ENCODE measurements at places on chromosomes 1 and 21.

DNA sequence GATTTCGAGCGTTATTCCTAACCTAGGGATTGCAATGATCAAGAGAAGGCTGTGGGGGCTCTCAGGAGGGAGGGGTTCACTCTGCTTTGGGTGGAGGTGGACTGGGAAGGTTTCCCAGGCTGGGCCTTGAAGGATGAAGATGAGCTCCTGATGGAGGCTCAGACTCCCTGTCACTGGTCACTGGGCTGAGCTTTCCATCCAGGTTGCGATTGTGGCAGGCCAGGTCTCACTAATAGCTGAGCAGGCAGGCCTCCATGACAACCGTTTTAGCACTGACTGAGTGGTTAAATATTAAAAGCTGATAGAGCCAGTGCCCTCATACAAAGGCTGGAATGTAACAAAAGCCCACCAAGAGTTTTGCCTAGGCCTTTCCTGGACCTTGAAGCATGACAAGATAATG, 36.2 kb upstream of the EFCAB14 start:
- no peak for DNase-seq

DNA sequence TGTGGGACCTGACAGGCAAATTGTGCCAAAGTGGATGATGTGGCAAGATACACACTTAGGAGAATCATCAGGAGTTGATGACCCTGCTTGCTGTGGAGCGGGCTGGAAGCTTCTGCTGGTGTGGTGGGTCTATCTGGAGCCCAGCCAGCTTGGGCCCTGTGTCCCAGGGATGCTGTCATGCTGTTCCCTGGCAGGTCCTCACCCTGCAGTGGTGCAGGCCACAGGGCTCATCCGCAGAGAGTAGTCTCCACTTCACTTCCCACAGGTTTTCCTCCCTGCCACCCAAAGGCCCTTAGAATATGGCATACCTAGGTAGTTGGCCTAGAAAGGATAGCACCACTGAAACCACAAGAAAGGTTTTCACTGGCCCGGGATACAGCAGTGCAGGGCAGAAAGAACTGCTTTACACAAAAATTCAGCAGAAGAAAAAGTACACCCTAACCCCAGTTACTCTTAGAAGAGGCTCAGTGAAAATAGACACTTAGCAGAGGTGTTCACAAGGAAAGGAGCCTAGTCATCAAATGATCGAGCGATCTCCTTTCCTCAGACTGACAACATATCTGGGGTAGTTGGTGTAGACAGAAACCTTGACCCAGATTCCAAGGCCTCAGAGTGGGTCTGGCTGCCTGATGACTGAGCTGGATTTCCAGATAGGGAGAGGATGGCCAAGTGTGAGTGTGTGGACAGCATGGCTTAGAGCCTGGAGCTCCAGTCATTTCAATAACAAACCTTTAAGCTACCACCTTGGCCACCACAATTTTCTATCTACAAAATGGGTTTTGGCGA, 1.3 kb upstream of the C1orf226 start:
- no peak for DNase-seq

- peak; percentile 84 for DNase-seq
Observed at GRCh38 chr1:168145184-168146159, 8.7 kb upstream of the GPR161 start.

GRCh38 chr1:191929383-191929782, 228.9 kb upstream of the RGS18 start:
- no peak for DNase-seq

GRCh38 chr1:212700223-212700891, 717 bp upstream of the BATF3 start:
- DNase-seq, result peak; percentile 42

DNA sequence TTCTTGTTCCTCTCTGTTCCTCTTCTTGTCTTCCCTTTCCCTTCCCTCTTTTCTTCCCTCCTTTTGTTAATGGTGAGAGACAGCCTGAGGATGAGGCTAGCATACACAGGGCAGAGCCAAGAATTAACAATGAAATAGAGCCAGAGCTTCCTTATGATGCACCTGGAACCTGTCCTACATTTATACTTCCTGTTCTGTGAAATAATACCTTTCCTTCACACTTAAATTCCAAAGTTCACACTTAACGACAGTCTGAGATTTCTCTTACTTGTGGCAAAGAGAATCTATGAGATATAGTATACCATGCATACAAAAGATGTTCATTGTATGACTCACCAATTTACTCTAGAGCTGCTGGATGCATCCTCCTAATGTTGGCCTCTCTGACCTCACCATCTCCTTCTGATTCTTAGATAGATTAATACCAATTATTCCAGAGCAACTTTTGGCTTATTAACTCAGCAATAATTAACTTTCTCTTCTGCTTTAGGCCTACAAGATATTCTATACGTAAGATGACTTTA, 30.8 kb upstream of the TSNAX start:
- no peak for DNase-seq

DNA sequence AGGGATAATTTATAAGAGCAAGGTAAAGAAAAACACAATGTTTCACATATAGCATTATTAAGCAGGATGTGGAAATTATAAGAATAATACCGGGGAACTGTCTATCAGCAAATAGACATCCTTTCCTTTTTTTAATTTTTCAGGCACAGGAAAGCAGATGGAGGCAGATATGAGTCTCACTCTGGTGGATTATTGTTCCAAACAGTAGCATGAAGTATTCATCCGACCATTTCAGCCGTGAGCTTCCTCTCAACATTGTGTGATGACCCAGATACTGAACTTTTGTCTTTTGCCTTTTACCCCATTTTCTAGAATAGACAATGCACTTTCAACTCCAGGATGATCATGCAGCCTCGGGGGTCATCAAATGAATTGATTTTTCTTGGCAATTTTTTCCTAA, 599.8 kb downstream of the ADGRL2 start:
- DNase-seq, result no peak

DNA sequence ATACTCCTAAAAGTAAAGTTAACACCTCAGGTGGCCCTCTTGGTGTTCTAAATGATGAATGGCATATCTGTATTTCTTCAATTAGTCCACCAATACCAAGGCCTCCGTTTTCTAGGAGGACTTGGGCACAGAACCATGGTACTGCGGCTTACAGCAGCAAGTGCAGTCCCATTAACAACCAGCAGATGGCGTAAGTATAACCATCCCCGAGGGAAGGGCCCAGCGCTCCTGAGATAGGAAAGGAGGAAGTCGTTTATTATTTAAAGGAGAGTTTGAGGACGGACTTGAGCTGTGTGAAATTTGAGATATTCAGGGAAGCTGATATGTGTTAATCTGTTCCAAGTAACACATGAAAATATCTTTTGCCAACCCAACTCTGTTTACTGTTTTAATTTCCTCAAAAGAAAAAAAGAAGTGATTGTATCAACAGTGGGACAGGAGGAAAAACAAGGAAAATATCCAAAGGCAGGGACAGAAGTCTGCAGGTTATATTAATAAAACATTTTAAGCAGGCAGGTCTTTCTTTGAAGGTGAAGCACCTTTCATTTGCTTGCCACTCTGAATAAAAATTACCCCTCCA, 37.7 kb upstream of the KCNJ15 start:
- peak; percentile 65 for DNase-seq

DNA sequence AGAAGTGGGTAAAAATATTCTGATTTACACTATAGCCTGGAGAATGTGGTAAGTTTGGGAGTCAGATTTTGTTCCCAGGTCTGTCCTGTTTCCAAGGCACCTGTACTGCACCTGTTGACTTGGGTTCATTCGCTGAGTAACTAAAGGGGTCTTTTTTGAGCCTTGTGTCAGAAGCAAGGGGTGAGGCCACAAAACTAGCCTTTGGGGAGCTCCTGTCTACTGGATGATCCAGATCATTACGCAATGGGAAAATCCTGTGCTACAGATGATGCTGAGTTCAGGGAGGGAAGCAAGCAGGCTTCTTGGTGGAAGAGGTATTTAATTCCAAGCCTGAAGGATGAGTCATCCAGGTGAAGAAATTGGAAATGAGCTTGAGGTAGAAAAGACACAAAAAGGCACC, 424.0 kb downstream of the MATN1 start:
- no peak for DNase-seq

DNA sequence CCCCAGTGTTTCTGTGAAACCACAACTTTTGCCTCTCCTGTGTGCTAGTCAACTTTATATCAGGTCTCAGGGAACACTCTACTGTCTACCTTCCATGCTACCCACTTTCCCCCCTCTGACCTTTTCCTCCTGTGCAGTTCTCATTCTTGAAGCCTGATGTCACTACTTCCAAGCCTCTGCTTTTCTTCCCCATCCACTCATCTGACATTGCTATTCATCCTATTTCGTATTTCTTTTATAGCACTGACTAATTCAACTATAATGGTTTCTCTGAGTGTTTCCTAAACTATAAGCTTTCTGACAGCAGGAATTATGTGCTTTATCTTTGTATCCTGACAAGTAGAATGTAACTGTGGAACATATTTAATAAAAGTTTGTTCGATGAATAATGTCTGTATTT, 18.2 kb upstream of the DPH5 start:
- DNase-seq, result no peak

GRCh38 chr1:204980840-204981405, 62.1 kb upstream of the CNTN2 start:
- no peak for DNase-seq

DNA sequence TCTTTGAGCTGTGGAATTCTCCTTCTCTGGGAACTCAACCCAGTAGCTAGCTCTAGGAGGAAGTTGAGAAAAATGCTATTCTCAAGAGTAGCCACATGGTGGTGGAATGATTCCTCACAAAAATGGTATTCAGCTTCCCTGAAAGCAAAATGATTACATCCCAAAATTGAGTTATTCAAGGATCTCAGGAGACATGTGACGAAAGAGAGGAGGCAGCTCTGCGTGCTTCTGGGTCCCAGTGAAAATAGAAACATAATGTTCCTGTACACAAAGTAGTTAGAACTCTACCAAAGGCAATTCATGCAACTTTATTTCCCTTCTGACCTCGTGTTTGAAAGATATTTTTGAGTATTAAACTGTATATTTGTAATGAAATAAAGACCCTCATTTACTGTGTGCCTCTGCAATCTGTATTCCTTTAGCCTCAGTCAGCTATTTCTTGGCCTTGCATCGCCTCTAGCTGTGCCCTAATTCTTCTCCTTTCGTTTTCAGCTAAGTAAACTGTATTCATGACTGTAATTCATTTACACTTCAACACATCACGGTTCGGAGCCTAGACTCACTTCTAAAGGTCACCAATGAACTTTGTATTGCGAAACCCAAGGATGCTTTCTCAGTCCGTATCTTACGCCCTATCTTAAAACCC, 167.3 kb downstream of the FASLG start:
- DNase-seq, result no peak

GRCh38 chr1:226108935-226109828, 46.7 kb downstream of the H3-3A start:
- DNase-seq, result no peak

- DNase-seq, result no peak
Observed at GRCh38 chr1:156601892-156602291, 613 bp upstream of the GPATCH4 start.

- no peak for DNase-seq
Observed at GRCh38 chr1:202016022-202016810, 5.8 kb downstream of the ELF3 start.

DNA sequence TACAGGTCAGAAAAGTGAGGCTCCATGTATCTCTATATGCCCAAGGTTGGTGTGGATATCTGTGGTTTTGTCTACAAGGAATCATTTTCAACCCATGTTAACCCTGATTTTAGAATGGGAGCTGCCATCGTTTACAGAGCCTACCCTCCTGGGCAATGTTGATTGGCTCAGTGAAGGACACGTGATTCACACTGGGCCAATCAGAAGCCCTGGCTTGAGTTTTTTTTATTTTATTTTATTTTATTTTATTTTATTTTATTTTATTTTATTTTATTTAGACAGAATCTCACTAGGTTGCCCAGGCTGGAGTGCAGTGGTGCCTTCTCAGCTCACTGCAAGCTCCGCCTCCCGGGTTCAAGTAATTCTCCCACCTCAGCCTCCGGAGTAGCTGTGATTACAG, 35.8 kb downstream of the FOXO6 start:
- no peak for DNase-seq

- DNase-seq, result no peak
Observed at GRCh38 chr1:195462646-195463045, 1145.6 kb downstream of the KCNT2 start.

GRCh38 chr1:213539464-213539863, 448.3 kb upstream of the PROX1 start:
- no peak for DNase-seq

GRCh38 chr1:17075470-17076255, 21.8 kb upstream of the SDHB start:
- DNase-seq, result peak; percentile 31

DNA sequence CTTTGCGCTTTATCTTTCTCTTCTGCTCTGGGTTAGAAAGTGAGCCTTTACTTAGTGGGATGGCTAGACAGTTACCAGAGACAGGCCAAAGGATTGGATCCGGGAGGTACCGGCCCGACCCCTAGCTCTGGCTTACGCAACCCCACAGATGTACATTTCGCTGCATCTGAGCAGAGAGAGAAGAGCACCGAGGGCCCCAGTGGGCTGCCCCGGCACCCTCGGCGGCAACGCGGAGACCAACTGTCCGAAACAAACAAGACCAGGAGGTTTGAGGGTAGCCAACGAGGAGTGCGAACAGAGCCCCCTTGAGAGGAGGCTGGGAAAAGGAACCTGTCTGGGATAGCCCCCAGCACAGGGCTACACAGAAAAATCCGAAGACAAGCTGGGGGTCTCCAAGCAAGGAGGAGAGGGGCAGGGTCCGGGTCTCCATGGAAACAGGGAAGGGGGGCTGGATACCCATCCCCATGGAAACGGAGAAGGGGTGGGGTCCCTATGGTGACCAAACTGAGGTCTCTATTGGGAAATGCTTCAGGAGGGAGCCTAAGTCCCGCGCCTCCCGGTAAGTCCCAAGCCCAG, 373 bp downstream of the MTF1 start:
- DNase-seq, result no peak

- DNase-seq, result peak; percentile 89
Observed at GRCh38 chr1:27603681-27604578, at the start of gene AHDC1. Gene AHDC1, minus strand, starts transcription at chr1:27604144. Its CDS starts 52,029 bp downstream, at chr1:27552115.

DNA sequence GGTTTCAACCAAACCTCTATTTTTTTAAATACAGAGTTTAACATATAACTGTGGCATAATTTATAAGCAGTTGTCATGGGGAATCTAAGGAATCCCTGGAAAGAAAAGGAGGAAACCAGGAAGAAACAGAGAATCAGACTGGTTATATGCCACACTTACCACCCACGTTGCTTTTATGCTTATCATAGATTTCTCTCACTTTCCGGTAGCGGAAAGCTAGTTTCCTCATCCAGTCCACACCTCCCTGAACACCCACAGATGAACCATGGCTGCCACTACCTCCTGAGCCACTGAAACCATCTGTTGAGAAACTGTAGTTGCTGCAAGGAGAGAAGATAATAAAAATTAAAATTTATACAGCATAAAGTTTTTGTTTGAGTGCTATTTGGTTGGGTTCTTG, 33.5 kb downstream of the XKR8 start:
- no peak for DNase-seq
